ENCODE measurements at places on chromosomes 1 and 21.

- no peak for DNase-seq
Measured at GRCh38 chr1:179353546-179353945, 12.2 kb upstream of the AXDND1 start.

DNA sequence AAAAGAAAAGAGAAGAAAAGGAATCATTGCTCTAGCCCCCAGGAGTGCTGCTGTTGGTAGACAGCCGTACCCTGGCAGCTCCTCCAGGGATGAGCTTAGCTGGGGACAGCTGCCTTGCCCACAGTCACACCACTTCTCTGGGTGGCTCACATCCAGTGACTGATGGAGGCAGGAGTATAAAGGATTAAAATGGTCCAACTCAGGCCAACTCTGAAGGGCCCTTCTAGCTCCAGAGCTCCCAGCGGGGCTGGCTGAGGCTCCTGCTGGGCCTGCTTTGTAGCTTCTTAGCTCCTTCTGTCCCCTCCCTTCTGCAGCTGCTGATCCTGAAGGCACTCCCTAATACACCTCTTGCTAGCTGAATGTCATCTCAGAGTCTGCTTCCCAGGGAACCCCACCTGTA is 4.4 kb downstream of the CITED4 start:
- no peak for DNase-seq

GRCh38 chr1:53371851-53372250 is 44.0 kb upstream of the LRP8 start:
- DNase-seq = no peak

- no peak for DNase-seq
Measured at GRCh38 chr21:16571594-16571993, 841.8 kb downstream of the USP25 start.

DNA sequence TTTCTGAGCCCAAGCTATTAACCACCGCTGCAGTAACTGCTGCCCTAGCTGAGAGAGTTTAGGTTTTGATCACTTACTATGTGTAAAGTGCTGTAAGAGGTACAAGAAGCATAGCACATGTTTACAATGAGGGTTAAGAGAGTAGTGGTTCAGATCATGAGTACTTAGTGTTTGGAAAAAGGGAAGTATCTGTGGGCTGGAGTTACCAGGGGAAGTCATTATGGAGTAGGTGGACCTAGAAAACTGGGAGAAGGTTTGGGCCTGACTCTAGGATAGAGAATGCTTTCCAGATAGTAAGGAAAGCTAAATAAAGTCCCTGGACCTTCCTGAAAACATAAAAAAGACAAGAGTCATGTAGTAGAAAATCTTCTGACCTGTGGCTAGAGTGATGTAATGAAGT is 149.6 kb upstream of the PLXNA2 start:
- no peak for DNase-seq

DNA sequence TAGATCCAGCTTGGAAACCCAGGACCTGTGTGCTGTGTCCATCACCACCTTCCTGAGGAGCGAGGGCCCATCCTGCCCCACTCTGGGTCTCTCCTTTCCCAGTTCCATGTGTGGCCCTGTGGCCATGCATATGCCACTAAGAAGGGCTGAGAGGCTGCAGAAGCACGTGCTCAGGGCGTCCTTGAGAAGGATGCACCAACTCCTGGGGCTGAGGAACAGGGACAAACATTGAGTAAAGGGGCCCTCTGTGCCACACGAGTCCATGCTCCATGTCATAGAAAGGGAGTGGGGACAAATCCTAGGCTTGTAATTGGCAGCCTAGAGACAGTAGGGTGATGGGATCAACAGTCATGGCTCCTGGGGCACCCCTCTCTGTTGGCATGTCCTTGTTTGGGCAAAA is 8.4 kb downstream of the ETV3L start:
- no peak for DNase-seq
